ENCODE measurements at places on chromosomes 7 and 10.

GRCh38 chr7:36599645-36600313, 124.5 kb downstream of the AOAH start:
- DNase-seq, result no peak

- no peak for DNase-seq
Measured at GRCh38 chr7:111256391-111256790, 165.5 kb downstream of the LRRN3 start.

DNA sequence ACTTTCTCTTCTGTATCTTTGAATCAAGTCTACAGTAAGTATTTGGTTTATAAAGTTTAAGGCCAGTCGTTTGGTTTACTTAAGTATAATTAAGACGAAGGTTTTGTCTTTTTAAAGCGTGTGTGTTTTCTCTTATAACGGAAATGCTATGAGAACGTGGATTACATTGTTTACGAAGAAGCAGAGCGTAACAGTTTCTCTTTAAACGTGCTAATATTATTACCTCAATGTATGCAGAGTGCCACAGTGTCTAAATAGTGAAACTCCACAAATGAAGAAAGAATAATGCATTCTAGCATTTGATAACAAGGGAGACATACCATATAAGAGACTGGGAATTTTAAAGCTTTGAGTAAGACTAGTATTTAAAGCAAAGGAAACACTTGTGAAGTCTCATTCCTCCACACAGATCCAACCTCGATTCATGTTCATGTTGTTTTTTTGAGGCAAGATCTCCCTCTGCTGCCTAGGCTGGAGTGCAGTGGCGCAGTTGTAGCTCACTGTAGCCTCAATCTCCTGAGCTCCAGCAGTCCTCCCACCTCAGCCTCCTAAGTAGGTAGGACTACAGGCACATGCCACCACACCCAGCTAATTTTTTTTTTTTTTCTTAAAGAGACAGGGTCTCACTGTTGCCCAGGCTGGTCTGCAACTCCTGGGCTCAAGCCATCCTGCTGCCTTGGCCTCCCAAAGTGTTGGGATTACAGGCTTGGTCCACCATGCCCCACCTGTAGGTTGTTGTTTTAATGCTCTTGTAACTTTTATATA, 75.1 kb downstream of the ANKRD61 start:
- peak; percentile 84 for DNase-seq

DNA sequence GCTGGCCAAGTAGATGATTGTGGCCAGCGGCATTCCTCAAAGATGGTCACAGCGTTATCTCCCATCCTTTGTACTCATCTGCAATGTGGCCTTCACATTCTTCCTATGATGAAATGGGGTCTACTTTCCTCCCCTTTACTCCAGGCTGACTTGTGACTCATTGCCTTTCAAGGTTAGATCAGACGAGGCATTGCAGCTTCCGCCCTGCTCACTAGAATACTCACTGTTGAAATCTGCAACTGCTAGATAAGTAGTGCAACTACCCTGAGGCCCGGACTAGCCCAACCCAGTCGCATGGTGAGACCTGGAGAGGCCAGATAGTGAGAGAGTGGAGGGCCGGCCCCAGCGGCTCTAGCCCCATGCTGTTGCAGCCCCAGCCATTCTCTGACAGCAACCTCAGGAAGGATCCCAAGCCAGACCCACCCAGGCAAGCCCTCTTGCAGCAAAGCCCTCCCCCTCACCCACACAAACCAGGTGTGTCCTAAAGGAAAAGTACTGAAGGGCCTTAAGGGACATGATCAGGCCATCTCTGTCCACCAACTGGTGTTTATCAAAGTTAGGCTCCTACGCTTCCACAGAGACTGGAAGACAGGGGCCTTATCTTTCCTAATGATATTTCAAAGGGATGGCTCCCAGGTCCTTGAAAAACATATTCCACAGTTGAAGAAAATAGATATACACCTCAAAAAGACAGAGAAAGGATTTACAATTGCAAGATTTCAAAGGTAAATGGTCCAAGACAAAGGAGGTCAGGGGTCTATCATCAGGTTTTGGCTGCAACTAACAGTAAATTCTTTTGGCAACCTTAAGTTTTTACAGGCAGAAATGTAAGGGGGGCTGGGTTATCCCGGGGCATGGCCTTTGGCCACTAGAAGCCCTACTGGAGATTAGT, 107.2 kb upstream of the TRIM24 start:
- peak; percentile 88 for DNase-seq

- no peak for DNase-seq
Measured at GRCh38 chr10:22379059-22379458, 33.8 kb downstream of the SPAG6 start.

DNA sequence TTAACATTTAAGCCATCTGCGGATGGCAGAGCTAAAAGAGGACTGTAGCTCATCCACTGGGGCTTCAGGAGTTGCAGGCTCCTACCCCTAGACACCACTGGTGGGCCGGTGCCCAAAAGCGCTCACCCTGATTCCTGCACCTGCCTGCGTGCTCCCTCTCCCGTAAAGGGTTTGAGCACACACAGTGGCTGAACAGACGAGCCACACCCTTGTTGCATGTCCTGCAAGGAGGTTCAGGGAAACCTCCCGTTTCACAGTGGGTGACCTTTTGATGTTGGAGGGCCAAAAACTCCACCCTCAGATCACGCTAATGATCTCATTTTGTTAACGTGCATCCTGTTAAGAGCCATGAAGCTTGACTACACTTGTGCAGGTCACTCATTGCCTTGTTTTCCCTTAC, 37.9 kb downstream of the SYPL1 start:
- no peak for DNase-seq

DNA sequence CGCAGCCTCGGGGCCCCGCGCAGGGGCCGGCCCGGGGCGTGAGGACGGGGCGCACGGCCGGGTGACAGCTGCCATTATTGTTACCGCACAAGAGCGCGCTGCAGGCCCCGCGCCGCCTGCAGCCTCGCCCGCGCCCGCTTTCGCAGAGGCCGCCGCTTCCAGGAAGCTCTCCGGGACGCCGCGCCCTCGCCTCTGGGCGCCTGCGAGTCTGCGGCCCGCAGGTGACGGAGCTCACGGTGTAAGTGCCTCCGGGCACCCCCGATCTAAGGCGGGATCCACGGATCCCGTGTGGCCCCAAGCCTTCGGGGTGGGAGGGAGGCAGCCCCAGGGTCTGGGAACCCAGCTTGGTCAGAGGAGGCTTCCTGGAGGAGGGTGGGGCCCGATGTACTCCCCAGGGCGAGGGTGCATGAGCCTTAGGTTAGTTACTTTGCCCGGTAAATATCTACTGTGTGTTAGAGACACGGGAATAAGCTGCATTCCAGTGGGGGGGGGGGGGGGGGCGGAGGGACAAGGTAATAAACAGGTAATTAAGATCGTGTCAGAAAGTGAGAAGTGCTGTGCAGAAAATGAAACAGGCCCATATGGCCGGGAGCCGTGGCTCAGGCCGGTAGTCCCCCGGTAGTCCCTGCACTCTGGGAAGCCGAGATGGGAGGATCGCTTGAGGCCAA, 638 bp downstream of the IQCE start:
- peak; percentile 97 for DNase-seq

- DNase-seq, result no peak
Measured at GRCh38 chr7:4809666-4810065, 34.2 kb downstream of the AP5Z1 start.

- peak; percentile 87 for DNase-seq
Measured at GRCh38 chr10:21173802-21174714, 276.9 kb upstream of the NEBL start.

DNA sequence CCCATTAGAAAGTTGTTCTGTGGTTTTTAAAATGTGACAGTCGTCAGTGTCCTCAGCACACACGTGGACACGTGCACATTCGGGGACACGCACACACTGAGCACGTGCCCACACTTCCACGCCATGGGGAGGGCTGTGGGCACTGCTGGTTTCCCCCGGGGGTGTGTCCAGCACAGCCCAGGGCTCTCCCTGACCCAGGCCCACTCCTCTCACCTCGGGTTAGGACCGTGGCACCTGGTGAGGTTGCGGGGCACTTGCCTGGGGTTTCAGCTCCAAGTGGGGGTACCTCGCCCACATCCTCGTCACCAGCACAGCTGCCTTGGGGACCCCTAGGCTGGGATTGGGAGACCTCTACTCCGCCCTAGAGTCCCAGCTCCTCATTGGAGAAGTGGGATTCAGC, 20.7 kb downstream of the GET4 start:
- DNase-seq, result no peak

DNA sequence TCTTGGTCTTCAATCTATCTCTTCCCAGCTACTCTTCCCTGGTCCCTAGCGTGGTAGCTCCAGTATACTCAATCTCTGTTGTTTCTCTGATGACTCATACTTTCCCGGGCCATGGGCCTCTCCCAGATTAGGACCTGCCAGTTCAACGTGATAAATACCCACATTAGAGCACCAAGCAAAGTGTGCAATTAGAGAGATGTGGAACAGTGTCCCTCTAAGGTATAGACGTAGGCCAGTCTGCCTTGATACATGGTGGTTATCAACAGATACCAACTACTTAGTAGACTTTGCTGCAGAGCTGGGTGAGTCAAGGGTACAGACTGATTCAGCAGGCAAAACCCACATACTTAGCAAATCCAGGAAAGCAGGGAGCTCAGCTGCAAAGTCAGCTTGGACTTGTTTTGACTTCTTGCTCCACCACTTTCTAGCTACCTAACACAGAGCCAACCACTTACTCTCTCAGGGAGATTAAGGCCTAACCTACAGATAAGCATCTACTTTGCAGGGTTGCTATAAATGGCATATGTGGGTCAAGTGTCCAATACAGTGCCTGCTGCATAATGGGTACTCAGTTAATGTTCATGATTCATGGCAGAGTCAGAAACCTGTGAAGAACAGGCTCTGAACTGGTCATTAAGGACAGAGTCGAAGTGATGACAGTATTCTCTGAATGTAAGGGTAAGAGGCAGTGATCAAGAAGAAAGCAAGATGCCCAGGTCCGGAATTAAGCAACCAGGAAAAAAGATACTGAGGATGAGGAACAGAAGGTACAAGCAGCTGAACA, 176.1 kb downstream of the CHN2 start:
- peak; percentile 34 for DNase-seq

- DNase-seq, result no peak
Measured at GRCh38 chr10:130387936-130388580, 251.9 kb downstream of the GLRX3 start.

DNA sequence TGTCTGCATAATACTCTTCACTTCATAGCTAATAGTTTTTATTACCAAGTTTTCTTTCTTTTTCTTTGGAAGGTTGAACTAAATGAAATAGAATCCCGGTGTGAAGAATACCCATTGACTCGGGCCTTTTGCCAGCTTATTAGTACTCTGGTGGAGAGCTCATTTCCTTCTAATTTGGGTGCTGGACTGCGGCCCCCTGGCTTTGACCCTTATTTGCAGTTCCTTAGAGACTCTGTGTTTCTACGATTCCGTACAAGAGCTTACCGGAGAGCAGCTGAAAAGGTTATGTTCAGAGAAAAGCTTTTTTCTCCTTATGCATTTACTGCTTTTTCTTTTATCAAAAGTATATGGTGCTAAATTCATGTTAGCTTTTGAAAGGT, 40.2 kb downstream of the NUP205 start:
- DNase-seq, result no peak

- DNase-seq, result peak; percentile 89
Measured at GRCh38 chr10:75294866-75295701, 59.3 kb upstream of the COMTD1 start.

DNA sequence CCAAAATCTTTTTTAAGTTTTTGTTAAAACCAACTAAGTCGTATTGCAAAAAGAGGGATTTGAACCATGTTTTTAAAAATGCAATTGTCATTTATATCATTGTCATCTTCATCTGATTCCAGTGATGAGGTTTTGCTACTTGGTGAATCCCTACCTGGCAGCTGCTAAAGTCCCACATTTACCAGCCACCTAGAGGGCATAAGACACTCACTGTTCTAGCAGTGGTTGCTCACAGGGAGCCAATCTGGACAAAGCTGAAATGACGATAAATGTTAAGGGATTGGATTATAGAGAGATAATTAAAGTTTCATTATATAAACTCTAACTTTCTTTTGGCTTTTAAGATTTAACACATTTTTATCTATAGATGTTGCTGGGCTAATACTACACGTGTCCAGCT, 18.7 kb downstream of the KIFBP start:
- no peak for DNase-seq

GRCh38 chr7:100781255-100781654, 46.1 kb downstream of the EPHB4 start:
- DNase-seq, result no peak

GRCh38 chr10:91487911-91488582, 77.9 kb downstream of the HECTD2 start:
- no peak for DNase-seq

GRCh38 chr7:97971990-97972943, 17.7 kb downstream of the OCM2 start:
- DNase-seq, result peak; percentile 61

- no peak for DNase-seq
Measured at GRCh38 chr10:15751046-15751445, 31.3 kb upstream of the ITGA8 start.

- no peak for DNase-seq
Measured at GRCh38 chr10:85100495-85100894, 772.1 kb downstream of the CCSER2 start.

- DNase-seq, result no peak
Measured at GRCh38 chr7:329691-330281, 39.8 kb downstream of the FOXL3 start.

- no peak for DNase-seq
Measured at GRCh38 chr10:100182281-100182680, 3.5 kb downstream of the ERLIN1 start.

GRCh38 chr10:51667678-51668335, 31.6 kb downstream of the CSTF2T start:
- DNase-seq, result peak; percentile 56

DNA sequence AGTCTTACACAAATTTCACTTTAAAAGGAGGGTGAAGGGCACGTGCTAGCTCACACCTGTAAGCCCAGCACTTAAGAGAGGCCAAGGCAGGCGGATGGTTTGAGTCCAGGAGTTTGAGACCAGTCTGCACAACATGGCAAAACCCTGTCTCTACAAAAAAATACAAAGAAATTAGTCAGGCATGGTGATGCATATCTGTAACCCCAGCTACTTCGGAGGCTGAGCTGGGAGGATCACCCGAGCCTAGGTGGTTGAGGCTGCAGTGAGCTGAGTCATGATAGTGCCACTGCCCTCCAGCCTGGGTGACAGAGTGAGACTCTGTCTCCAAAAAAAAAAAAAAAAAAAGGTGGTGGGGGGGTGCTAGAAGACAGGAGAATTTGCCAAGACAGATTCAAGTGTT, 237.3 kb upstream of the KLF14 start:
- DNase-seq, result peak; percentile 10

- no peak for DNase-seq
Measured at GRCh38 chr10:6384847-6385246, 182.1 kb downstream of the PFKFB3 start.

DNA sequence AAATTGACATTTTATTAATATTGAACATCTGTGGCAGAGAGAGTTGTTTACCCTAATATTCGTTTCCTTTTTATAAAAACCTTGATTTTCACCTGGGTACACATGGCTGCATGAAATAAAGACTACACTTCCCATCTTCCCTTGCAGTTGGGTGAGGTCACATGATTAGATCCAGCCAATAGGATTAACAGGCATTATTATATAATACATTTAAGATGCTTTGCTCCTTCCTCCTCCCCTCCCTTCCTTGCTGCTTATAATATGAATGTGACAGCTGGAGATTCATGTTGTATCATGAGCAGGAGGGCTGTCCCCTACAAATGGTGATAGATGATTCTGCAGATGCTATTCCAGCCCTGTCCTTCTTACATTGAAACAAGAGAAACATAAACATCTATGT, 146.6 kb downstream of the SH2D4B start:
- DNase-seq, result no peak

- peak; percentile 84 for DNase-seq
Measured at GRCh38 chr7:27745064-27745583, 5.2 kb downstream of the TAX1BP1 start.

GRCh38 chr7:50273870-50274269, 30.6 kb upstream of the IKZF1 start:
- DNase-seq, result no peak

Measured in trophoblast cell (in vitro differentiated cells and primary cell).